Large intestine (tissue), 12 donors: ENCODE measurements at places on chromosomes 7 and 10. TPM values are rescaled to one million over a fixed set of nuclear protein-coding genes. Genes with fewer than 3 reads are reported as not detected.

GRCh38 chr7:155702616-155703015, 58.2 kb downstream of the RBM33 start:
- DNase-seq, result no peak

- peak; percentile 13 for DNase-seq
Observed at GRCh38 chr10:27747096-27747451, 1.5 kb upstream of the MKX start.

DNA sequence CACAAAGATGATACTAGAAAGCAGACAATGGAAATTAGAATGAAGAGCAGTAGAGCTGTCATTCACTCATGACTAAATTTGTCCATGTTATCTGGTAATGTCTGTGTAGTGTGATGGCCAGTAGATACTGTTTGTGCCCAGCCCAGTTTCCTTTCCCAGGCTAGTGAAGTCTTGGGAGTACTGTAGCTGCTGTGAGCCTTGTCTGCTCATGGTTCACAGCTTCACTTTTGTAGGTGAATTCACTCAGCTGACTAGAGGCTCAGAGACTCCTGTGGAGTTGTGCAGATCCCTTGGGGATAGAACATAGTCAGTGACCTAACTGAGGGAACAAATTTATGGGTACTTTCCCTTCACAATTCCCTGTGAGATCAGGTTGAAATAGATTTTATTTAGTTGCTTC, 572.5 kb downstream of the ARL4A start:
- no peak for DNase-seq

DNA sequence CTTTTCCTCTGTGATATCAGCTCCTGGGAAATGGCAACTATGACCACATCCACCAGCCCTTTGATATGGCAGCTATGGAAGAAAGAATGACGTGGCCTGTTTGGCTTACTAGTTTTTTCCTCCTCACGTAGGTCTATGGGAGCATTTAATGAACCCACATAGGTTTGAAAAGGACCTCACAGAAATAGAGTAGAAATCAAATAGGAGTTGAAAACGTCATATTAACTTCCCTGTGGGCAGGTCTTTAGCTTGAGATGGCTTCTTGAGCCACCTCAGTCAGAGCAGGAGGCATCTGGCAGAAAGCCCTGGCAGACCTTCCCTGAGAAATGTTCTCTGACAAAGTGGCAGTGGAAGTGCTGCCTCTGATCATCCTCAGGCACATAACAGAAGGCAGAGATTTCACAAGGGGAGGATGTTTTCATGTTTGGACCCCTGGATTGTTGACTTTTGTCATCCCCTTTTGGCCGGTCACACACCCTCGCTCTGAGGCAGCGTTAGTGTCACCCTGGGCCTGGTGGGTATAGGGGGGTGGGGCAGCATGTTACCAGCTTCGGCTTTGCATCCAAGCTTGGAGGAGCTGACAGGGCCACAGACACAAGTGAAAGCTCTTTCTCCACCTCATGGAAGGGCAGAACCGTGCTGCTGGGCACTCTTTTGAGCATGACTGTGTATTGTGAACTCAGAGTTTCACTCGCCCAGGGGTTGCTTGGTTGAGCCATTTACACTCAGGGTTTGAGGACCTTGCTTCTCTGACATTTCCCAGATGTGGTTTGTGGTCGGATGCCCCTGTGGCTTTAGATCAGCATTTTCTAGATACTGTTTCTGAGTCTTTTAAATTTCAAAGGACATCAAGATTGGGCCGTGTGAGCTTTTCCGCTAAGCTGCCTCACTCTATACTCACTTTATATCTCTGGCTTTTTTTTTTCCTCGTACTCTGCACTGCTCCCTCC, 184.2 kb downstream of the STK31 start:
- DNase-seq, result no peak

- no peak for DNase-seq
Observed at GRCh38 chr7:149050941-149051340, 22.6 kb upstream of the PDIA4 start.

SPDYE2 gene
- polyA plus RNA-seq, result 3.2 TPM

TRDMT1 gene
- polyA plus RNA-seq, result 6.2 TPM

DNA sequence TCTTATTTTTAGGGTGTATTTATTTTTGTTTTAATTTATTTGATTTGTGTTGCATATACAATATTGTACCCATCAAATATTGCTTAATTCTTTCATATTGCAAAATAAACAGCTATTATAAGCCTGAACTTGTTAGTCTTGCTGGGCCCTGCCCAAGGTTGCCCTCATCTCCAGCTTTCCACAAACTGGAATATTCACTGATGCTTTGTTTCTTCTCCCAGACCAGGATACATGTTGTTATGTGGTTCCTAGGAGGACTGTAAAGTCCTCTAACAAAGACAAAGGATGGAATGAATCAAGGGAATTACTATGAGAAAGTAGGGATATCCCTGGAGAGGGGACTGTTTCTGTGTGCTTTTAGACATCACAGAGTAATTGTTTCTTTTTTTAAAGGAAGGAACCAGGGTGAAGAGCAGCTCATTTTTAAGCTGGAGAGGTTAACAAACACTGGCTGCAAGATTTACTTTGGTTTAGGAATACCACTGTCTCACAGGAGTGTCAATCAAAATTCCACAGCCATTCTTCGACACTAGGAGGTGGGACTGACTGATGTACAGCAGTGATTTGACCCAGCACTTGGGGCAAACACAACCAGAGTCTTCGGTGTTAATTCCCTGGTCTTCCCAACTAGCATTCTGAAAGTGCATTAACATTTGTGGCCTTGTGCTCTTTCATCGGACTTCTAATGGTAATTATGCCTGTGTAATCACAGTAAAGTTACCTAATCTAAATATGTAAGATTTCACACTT, 14.8 kb upstream of the CD36 start:
- DNase-seq, result no peak

DNA sequence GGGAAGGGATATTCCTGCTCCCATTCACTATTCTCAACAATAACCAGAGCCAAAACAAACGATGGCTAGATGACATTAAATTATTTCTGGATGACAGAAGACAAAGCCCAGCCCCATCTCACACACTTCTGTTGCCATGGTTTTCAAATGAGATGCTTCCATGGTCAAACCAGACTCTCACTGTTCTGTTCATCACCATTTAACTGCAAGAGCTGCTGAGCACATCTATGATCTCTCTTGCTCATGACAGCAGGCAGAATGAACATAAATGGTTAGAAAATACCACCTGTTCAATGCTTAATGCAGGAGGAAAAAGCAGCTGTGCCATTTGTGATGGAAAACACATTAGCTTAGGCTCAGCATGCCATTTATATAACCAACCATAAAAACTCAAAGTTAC, 758.6 kb upstream of the ZWINT start:
- no peak for DNase-seq

DNA sequence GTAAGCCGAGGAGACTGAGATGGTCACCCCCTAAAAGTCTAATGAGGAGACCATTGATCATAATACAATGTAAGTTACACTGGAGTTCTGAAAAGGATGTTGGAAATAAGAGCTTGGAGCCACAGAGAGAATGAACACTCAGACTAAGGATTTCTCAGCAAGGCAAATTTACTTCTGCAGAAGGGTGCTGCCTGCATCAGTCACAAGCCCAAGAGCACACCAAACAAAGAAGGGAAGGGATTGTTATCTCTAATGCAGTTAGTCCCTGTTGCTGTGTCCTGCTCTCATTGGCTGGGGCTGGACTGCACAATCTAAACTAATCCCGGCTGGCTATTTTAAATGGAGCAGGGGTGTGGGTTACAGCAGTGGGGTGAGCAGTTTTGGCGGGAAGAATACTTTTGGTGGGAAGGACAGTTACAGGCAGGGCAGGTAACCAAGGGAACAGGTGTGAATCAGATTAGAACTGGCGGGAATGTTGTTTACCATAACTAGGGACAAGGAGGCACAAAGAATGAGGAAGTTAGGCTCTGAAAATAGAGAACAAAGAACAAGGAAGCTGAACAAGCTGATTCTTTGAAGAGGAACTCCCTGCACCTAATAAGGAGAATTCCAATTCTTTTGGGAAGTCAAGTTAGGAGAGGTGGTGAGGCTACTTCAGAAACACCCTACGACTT, 30.3 kb upstream of the TRIM24 start:
- DNase-seq, result no peak

GRCh38 chr7:23115991-23116390, 10.4 kb downstream of the KLHL7 start:
- no peak for DNase-seq

- DNase-seq, result no peak
Observed at GRCh38 chr10:14560274-14560673, 214.4 kb downstream of the FAM107B start.

DNA sequence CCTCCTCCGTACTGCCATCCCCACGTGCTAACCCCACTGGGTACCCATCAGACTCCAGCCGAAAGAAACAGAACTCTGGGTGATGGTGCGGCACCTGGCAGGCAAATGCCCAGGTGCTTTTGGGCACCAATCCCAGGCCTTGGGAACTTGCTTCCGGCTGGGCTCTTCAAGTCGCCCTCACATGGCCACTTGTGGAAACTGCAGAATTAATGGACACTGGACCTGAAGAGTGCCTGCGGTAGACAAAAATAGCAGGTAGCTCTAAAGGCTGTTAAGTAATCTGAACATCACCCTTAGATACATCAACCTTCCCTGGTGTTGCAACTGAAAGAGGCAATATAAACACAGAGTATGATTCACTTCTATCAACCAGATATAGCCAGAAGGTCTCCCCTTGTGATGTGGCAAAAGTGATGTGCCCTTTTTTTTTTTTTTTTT, 644.4 kb downstream of the GRM8 start:
- DNase-seq, result no peak

- DNase-seq, result no peak
Observed at GRCh38 chr7:11474902-11475585, 357.0 kb downstream of the THSD7A start.

BPGM gene
- 14.9 TPM for polyA plus RNA-seq

RNF32 gene
- 3.7 TPM for polyA plus RNA-seq

- no peak for DNase-seq
Observed at GRCh38 chr7:143437578-143437977, 5.7 kb upstream of the TAS2R60 start.

- DNase-seq, result no peak
Observed at GRCh38 chr7:31102151-31102972, 50.3 kb downstream of the ADCYAP1R1 start.

- no peak for DNase-seq
Observed at GRCh38 chr10:51397695-51398094, 301.7 kb downstream of the CSTF2T start.

RARRES2 gene
- 58.2 TPM for polyA plus RNA-seq

SPAM1 gene
- 1.0 TPM for polyA plus RNA-seq

GRCh38 chr7:77415476-77415822, 700 bp downstream of the GSAP start:
- peak; percentile 25 for DNase-seq

- DNase-seq, result no peak
Observed at GRCh38 chr10:128575761-128576160, 449.5 kb upstream of the MKI67 start.

GRCh38 chr7:45190406-45191165, 33.0 kb downstream of the RAMP3 start:
- DNase-seq, result no peak

DDC gene
- polyA plus RNA-seq, result 213 TPM

DNA sequence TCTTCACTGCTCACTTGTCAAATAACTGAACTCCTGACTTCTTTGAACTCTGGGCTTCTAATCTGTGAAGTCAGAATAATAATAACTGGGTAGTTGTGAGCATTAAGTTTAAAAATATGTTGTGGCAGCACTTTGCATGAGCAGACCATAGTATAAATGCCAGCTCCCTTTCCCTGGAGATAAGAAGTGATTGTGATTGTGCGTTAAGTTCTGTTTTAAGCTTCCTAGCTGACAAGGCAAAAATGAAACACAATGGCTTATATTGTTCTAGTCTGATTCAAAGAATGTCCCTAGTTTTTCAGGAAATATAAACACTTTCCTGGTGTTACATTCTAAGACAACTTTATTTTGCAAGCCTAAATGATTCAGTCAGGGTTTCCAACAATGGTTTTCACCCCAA, 61.8 kb downstream of the PTPRE start:
- peak; percentile 30 for DNase-seq

DNA sequence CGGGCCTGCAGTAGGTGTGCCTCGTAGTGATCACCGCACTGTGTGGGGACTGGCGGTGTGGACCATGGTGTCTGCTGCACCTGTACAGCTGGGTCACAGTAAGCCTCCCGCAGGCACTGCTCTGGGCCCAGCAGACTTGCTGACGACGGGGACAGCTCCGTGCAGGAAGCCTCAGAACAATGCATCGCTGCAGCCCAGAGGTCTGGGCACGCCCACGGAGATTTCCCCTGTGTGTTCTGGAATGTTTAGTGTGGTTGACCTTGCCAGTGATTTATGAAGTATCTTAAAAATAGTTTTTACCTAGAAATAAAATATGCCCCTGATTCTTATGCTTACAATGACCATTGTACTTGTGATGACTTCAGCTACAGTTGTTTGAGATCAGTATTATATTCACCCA, 59.1 kb upstream of the ZNF32 start:
- DNase-seq, result no peak

GRCh38 chr7:143171697-143172096, 11.5 kb upstream of the TAS2R39 start:
- DNase-seq, result no peak

CALHM2 gene
- polyA plus RNA-seq, result 8.4 TPM

- no peak for DNase-seq
Observed at GRCh38 chr7:121003986-121004685, 15.6 kb downstream of the CPED1 start.

DNA sequence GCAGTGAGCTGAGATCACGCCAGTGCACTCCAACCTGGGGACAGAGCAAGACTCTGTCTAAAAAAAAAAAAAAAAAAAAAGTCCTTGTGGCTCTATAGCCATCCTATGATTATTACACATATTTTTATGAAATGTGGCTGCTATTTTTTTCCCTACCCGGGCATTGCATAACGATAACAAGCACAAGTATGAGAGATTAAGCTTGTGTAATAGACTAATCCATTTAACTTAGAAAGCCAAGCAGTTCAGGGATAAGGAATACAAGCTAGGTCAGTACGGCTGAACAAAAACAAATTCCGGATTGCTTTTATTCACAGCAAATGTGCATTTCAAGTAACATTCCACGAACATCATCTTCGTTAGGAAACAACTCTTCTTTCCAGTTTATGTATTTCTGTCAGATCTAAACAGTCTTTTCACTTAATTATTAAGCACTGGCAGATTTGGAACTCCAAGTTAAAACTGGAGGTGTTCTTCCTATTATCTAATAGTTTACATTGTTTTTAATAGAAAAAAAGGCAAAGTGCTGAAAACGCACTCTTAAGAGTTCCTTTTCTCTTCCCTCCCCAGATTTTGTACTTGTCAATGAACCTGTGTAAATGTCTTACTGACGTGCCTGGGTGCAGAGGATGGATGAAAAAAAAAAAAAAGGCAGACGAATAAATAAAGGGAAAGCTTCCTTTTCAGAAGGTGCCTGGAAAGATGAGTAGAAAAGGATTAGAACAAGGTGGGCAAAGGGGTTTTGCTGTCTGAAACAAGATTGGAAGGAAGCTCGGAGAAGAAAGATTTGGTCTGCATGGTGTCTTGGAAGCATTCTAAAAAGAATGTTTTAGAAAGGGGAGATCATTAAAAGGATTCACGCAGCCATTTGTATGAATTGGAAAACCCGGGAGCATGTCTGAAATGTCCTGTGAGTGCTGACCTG, 81.1 kb downstream of the PRTFDC1 start:
- no peak for DNase-seq

GRCh38 chr10:64102264-64102633, 581.0 kb downstream of the REEP3 start:
- peak; percentile 38 for DNase-seq
